ENCODE measurements at places on chromosomes 2 and 18.

- DNase-seq = no peak
Observed at GRCh38 chr2:20415511-20415918, 31.4 kb upstream of the RHOB start.

- DNase-seq = no peak
Observed at GRCh38 chr2:44237221-44237620, 38.1 kb upstream of the SLC3A1 start.

GRCh38 chr18:44852818-44853217, 172.1 kb downstream of the SETBP1 start:
- no peak for DNase-seq

GRCh38 chr2:134727385-134727784, 8.6 kb upstream of the TMEM163 start:
- DNase-seq = no peak

DNA sequence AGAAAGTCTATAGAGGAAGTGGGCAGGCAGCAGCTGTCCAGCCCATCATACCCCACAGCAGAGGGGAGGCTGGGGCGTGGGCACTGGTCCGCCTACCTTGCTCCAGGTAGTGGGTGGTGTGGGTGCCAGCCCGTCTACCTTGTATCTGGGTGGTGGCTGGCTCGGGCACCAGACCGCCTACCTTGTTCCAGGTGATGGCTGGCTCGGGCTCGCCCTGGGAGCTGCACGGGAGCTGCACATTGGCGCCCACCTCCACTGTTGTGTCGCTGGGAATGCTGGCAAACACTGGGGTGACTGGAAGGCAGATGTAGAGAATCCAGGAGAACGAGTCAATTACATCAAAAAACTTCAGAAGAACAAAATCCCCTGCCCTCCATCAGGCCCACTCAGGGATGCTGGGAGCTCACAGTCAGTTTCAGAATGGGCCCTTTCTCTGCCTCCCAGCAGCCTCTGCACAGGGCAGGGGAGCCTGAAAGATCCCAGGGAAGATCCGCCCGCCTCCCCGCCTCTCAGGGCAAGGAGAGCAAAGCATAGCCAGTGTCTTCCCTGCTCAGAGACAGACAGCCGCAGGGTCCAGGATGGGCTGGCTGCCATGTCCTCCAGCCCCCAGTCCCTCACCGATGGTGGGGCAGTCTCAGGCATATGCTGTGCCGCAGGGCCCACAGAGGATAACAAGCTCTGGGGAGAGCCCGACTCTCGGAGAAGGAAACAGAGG, 82.3 kb downstream of the PXDN start:
- no peak for DNase-seq

- DNase-seq = no peak
Observed at GRCh38 chr18:64718808-64719207, 569.9 kb upstream of the LINC00305 start.

- DNase-seq = peak; percentile 28
Observed at GRCh38 chr2:29238497-29238896, 123.3 kb downstream of the CLIP4 start.

DNA sequence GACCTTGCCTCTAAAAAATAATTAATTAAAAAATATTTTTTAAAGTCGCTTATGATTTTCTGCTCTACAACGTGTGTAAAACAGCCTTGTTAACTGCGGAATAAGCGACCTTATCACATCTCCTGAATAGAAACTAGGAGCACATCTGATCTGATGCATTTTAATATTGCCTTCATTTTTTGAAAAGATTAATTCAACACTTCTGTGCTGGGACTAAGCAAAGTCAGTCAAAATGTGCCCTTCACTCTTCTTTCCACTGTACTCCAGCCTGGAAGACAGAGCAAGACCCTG, 12.6 kb downstream of the CLEC4F start:
- no peak for DNase-seq

DNA sequence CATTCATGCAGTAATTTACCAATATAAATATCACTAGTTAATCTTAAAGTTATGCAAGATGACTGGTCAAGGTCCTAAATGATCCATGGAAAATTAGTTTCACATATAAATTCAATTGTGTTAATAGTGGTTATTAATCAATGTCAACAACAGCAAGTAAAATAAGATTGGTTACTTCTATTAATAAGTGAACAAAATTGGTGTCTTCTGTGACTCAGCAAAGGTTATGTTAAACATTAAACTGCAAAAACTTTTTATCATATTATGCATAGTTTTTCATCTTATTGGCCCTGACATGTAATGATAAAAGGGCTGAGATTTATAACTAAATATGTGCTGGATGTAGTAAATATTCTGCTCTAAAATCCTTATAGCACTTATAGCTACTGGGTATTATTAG, 359.0 kb upstream of the UBE2E3 start:
- no peak for DNase-seq

GRCh38 chr2:8570637-8571036, 111.2 kb upstream of the ID2 start:
- DNase-seq = no peak

DNA sequence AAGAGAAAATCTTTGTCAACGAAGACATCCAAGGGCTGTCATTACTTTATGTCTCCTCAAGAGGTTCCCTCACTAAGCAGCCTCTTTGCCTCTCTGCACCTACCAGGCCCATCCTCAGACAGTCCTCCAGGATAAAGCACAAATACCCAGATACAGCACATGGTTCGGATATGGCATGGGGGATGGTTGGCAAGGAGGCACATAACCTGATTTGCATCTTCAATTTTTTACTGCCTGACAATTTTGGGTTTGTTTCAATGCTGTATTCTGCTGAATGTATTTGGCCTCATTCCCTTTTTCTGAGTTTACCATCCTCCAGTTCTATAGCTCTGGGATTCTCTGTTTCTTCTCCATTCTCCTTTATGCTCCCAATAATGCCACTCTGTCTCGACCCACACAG, 78.8 kb downstream of the VIT start:
- DNase-seq = no peak

GRCh38 chr2:232896720-232897597, 26.9 kb downstream of the SNORC start:
- DNase-seq = no peak

GRCh38 chr18:32301976-32302743, 112.3 kb downstream of the MEP1B start:
- DNase-seq = no peak

GRCh38 chr2:184860744-184861143, 262.4 kb downstream of the ZNF804A start:
- no peak for DNase-seq

DNA sequence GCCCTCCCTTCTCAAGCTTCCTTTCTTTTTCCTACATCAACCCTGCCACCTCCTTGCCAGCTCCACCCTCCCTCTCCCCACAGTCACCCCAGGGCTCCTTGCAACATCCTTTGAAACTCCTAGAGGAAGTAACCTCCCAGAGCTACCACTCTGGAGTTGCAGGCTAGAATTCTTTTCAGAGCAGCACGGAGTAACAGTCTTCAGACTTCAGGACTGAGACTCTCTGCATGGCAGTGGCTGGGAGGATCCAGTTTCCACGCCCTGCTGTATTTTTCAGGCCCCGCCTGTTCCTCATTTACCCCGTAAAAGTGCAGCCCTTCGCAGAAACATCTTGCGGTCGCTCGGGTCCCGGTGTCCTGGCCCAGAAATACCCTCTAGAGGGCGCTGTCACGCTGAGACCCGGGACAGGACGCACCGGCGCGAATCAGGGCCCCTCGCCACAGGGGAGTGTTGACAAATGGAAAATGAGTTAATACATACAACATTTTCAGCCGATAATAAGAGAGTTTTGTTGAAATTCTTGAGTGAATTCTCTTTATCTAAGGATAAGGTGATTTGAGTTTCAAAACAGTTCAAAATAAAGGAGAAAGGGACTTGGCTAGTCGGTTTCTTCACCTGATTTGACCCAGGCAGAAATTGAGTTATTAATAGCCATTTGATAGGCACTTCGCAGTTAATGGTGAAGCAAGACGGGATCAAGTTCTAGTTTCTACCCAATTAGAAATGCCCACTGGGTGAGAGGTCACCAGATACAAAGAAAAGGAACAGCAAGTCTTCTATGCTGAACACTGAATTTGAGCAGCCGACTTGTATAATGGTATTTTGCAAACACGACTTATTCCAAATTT, 18.5 kb upstream of the NTSR2 start:
- DNase-seq = no peak

- no peak for DNase-seq
Observed at GRCh38 chr2:157867703-157868102, 8.4 kb downstream of the ACVR1 start.

DNA sequence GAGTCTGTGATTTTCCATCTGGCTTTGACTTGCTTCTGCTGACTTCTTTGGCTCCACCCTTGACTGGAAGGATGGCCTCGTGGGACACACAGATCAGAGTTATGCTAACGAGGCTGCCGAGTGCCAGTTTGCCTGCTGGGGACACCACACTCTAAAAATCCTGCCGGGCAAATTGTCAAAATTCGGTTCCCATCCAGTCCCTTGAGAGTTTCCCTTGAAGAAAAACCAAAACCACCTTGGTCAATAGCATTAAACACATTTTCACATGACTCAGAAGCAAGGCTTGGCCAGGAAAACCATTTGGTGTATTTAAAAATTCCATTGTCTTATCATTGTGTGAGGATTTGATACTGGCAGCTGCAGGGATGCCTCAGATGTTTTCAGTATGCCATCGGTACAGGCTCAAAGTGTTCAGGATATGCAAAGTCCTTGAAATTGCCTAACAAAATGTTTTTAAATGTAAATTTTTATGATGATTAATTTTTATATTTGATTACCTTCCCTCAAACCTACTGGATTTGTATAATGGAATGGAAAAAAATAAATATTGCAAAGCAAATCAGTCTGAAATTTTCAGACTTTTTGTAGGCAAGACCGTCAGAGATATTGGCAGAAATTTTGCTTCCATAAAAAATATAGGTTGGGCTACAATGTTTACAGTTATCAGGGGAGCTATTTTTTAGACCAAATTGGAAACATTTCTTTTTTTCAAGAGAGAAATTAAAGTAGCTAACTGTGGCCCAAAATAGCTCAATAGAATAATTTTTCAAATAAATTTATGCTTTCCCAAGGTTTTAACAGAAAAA, 41.6 kb downstream of the KCNE4 start:
- no peak for DNase-seq

- no peak for DNase-seq
Observed at GRCh38 chr2:190344276-190344827, 963 bp downstream of the INPP1 start.

- DNase-seq = no peak
Observed at GRCh38 chr2:83784947-83785346, 674.1 kb downstream of the SUCLG1 start.

DNA sequence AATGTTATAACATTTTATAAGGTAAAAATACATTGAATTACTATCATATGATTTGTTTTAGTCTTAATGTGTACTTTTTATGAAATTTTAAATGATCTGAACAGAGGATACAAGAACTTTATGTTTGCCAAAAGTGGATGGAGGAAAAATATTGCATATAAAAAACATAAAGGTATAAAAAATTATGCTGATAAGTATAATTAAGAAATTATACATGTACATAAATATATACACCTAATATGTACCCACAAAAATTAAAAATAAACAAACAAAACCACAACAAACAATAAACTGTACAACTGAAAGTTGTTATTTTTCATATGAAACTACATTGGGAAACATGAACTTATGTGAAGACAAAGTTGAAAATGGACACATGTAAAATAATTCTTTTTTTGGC, 38.2 kb upstream of the CALCRL start:
- DNase-seq = no peak

DNA sequence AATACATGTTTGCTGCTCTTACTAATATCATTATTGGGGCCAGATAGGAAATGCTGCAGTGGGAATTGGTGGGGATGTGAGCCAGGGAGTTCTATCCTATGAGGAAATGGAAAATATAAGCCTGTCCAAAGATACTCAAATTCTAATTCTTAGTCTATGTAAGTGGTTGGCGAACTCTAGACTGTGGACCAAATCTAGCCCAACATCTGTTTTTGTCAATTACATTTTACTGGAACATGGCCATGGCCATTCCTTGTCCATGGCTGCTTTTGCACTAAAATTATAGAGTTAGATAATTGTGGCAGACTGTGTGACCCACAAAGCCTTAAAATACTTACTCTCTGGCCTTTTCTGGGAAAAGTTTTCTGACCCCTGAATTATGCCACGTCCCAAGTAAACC, 113.3 kb downstream of the MGAT5 start:
- DNase-seq = no peak

- no peak for DNase-seq
Observed at GRCh38 chr2:226971084-226971483, 135.2 kb downstream of the RHBDD1 start.

GRCh38 chr18:23958036-23958435, 56.5 kb upstream of the TTC39C start:
- DNase-seq = no peak

DNA sequence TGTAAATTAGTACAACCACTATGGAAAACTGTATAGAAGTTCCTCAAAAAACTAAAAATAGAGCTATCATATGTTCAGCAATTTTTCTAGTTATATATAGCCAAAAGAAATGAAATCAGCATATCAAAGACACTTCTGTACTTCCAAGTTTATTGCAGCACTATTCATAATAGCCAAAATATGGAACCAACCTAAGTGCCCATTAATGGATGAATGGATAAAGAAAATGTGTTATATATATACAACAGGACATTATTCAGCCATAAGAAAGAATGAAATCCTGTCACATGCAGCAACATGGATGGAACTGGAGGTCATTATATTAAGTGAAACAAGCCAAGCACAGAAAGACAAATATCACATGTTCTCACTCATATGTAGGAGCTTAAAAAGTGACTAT, 112.6 kb downstream of the MDH1 start:
- no peak for DNase-seq

DNA sequence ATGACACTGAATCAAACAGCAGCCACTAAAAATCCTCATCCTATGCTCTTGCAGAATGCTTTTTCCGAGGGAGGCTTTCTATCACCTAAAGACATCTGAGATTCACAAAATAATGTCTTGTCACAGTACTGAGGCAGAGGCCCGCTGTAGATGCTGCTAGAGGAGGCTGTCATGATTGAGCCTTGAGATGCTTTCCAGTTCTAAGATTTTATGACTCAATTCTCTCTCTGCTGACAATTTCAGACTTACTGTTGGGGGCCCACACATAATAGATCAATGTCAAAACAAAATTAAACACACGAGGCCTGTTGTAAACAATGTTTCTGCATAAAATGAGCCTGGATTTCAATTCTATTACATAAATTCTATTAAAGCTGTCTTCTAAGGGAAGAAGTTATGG, 132.7 kb upstream of the ARL4C start:
- DNase-seq = no peak

GRCh38 chr2:225737556-225737955, 338.0 kb downstream of the NYAP2 start:
- no peak for DNase-seq

DNA sequence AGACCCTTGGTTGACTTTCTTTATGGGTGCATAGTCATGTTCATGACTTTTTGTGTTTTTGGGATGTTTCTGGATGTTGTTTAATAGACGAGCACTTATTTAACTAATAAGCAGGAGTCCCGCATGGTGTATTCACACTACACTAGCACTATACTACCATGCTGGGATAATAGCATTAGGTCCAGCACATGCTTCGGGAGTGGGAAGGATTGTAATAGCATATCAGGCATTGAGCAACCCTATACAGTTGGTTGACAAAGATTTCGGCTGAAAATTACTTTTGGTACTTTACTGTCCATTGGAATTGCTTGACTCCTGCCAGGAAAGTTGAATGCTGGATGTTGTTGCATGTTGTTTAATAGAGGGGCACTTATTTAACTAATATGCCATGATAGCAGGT, 2.8 kb downstream of the SH3RF3 start:
- no peak for DNase-seq

Measured in iPS DF 19.7 (cell line).